ENCODE measurements at places on chromosomes 6 and 20.

- no peak for DNase-seq
Measured at GRCh38 chr20:24580006-24580405, 110.6 kb downstream of the SYNDIG1 start.

DNA sequence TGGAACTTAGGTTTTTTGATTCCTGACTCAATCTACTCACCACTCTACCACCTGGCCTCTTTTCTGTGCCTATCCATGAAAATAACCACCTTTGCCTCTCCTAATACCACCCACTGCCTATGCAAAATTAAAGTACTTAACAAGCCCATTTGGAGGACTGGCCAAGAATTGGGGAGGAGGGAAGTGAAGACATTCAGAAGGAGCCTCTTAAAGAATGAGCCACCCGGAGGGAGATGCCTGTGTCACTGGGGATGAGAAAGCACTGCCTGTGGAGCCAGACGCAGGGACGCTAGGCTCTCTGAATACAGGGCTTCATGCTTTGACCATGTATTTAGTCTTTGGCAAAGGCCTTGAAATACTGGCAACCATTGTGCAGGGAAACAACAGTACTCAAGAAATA, 40.0 kb upstream of the MRPS10 start:
- no peak for DNase-seq

DNA sequence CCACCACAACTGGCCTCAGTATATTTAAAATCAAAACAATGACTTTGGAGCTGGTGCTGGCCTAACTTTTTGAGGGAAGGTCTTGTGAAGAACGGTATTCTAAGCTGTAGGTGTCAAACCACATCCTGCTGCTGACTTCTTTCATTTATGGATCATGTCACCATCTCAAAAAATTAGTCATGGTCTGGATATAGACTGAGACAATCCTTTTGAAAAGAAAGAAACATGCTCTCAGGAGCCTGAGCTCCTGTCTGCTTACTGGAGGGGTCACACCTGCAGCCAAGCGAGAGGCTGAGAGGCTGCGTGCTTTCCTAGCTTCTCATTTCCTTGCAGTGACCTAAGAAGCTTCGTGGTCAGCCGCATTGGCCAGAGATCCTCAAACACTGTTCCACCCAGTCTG, 55.2 kb downstream of the TIAM2 start:
- DNase-seq = no peak

DNA sequence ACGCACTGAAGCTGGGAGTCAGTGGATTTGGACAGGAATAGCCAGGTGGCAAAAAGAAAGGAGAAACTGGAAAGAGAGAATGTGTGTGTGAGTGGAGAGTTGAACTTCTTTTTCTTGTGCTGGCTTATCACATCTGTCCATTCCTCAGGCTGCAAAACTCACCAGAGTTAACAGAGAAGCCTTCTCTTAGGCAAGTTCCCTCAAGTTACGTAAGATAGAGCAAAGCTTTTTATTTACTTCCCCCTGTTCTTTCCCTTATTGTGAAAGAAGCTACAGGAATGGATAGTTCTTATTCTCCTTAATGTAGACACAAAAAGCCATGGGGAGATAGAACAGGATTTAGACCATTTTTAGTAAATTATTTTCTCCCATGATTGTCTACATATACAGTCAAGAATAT, 188.6 kb downstream of the BMP2 start:
- DNase-seq = no peak

DNA sequence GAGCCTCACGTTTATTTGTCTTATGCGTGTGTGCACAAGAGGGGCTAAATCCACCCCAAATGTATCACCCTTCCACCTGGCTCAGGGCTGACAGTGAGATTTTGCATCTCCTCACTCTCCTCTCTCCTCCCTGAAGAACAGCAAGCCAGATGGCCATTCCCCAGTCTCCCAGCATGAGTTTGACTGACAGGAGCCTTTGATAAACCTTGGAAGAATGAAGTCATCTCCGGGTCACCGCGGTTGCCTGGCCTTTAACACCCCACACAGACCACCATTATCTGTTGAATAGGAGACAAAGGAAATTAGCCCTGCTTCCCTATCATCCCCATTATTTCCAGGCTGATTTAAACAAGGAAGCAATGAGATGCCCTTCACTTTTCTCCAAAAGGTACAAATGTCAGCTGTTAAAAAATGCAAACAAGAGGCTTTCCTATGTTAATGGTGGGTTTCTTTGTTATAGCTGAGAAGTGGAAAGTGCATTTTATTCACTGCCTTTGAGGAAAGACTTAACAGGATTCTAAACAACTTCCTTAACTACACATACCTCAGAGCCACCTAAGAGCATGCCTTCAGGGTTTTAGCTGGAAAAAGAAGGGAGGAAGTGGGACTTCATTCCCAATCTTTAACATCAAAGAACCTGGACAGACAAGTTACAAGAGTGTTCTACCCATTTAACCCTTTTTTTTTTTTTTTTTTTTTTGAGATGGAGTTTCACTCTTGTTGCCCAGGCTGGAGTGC, 524.8 kb upstream of the ID4 start:
- DNase-seq = no peak

GRCh38 chr6:25453288-25453687, 174.1 kb downstream of the CARMIL1 start:
- no peak for DNase-seq

All from tibial artery (tissue), 4 donors.